ENCODE measurements at places on chromosomes 3 and 15. TPM values are rescaled to one million over a fixed set of nuclear protein-coding genes. Genes with fewer than 3 reads are reported as not detected.

DNA sequence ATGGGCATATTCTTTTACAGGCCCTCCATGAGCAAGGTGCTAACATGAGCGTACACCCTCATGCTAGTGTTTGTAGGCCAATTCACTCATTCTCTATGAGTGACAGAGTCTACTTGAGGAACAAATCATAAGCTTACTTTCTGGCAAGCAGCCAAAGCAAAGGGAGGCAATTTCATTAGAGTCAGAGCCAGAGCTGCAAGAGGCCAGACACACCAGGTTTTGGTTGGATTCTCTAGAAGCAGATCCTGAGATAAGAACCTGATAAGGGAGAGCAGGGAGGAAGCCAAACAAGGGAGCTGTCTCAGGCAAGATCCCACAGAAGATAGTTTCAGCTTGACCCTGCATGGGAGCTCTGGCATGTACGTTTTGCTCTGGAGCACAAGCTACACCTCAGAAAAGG lies 214.1 kb upstream of the CTNNB1 start:
- H3K27ac ChIP-seq: no peak overlapping the region
- H3K4me3 ChIP-seq: no peak overlapping the region
- no peak for ATAC-seq
- no peaks in the 10 kb centered on the region for H3K36me3 ChIP-seq
- H3K27me3 ChIP-seq: peaks cover 40% of the 10 kb centered on the region

DNA sequence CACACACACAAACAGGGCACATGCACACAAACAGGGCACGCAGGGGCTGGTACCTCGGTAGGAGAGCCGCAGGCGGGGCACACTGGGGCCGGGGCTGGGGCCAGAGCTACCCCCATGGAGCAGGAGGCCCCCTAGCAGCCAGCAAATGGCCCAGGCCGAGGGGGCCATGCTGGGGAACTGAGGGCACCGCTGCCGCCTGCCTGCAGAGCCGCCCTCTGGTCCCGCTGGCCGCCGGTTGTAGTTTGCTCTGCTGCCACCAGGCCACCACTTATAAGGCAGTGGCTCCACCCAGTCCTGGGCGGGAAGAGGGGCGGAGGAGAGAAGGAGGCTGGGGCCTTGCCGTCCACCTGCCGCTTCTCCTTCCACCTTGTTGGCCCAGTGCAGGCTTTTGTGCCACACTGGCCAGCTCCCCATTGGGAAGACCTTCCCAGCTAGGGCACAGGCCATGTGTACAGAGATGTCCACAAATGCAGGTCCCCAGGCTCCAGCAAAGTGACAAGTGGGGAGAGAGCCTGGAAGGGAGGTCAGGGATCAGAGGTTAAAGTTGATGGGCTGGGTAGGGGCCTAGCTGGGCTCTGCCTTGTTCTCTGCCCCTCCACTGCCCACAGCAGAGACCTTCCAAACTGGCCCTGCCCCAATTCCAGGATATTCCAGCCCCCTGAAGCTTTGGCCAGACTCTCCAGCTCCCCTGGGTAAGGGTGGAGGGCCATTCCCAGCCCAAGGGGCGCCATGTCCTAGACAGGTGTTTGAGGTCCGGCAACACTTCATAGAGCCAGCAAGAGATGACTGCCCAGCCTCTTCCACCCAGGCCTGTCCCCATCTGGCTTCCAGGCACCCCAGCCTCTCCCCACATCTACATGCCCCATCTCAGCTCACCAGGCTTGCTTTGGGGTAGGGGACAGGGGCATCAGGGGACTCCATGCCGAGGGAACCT lies at the start of gene SEMA3G:
Gene SEMA3G, minus strand, starts transcription at position 244 of the 934 bp plus-strand sequence. Its CDS starts 76 bp downstream, at position 168.
- H3K4me3 ChIP-seq: peak within 1 kb of the TSS; percentile 17
- peak; percentile 96 for ATAC-seq
- H3K4me1 ChIP-seq: peaks cover 5% of the 10 kb centered on the region
- H3K36me3 ChIP-seq: no peaks in the 10 kb centered on the region
- H3K27ac ChIP-seq: peak within 1 kb of the TSS; percentile 61

DNA sequence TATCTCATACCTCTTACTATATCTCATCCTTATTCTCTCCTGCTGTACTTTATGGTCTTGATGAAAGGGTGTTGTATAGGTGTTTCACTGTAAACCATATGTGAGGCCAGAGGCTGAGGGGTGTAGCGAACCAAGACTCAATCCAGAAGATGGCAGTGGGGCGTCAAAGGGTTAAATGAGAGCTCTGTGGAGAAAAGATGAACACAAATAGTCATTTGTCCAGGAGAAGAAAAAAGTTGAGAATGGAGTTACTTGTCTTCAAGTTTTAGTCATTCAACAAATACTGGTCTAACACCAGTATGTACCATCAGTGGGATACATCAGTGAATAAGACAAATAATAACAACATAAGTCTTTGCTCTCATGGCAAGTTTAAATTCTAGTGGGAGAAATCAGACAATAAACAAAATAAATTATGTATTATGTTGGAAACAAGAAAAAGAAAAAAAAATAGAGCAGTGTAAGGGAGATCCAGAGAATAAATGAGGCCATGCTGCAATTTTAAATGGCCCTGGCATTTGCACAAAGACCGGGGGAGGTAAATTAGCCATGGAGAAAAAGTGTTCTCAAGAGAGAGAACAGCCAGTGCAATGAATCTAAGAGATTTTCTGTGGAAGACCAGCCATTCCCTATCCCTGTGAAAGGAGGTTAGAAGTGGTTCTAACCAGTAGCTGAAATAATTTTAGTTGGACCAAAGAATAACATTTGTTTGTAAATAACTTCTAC lies 77.0 kb upstream of the UMPS start:
- no peak overlapping the region for H3K27ac ChIP-seq
- H3K4me3 ChIP-seq: no peak overlapping the region
- H3K36me3 ChIP-seq: peaks cover 12% of the 10 kb centered on the region
- peaks cover 8% of the 10 kb centered on the region for H3K4me1 ChIP-seq
- peaks cover 3% of the 10 kb centered on the region for H3K27me3 ChIP-seq

GRCh38 chr3:38084334-38085310 lies 45.6 kb downstream of the DLEC1 start:
- ATAC-seq: peak; percentile 65
- no peaks in the 10 kb centered on the region for H3K27me3 ChIP-seq
- H3K27ac ChIP-seq: peak overlapping the region; percentile 1
- no peaks in the 10 kb centered on the region for H3K36me3 ChIP-seq
- no peak overlapping the region for H3K4me3 ChIP-seq

DNA sequence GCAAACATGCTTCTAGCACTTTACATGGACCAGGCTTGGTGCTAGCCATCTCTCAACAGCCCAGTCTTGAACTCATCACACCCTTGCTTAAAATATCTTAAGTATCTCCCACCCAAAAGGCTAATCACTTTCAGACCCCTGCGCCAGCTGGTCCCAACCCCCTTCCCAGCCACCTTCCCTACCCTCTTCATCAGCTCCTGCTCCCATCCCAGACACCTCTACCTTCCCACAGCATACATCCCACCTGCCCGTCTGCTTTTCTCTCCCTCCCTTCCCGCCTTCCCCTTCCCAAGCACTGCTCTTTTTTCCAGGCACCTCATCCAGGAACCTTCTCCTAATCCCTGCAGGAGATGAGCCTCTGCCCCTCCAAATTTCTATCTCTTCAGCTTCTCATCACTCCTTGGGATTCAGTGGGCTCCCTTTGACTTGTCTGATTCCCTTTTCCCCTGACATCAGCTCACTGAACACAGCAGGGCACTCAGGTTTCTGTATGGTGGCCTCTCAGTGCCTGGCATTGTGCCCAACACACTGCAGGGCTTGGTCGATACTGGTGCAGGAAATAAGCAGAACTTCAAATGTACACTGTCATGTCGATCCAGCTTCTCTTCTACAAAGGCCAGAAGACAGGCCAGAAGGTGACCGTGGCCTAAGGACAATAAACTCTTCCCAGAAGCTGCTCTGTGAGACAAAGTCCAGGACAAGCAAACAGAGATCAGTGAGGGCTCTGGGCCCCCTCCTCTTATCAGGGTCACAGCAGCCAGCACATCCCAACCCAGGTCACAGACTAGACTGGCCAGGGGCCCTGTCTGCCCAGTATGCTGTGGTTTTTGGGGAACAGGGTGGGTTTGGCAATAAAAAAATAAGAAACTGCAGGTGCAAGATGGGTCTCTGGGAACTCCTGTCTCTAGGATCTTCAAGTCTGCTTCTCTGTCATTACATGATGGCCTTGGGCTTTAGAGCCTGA lies 2.2 kb upstream of the ITIH1 start:
- no peak overlapping the region for H3K4me3 ChIP-seq
- H3K27me3 ChIP-seq: peaks cover 3% of the 10 kb centered on the region
- H3K4me1 ChIP-seq: peaks cover 9% of the 10 kb centered on the region
- no peak for ATAC-seq

DNA sequence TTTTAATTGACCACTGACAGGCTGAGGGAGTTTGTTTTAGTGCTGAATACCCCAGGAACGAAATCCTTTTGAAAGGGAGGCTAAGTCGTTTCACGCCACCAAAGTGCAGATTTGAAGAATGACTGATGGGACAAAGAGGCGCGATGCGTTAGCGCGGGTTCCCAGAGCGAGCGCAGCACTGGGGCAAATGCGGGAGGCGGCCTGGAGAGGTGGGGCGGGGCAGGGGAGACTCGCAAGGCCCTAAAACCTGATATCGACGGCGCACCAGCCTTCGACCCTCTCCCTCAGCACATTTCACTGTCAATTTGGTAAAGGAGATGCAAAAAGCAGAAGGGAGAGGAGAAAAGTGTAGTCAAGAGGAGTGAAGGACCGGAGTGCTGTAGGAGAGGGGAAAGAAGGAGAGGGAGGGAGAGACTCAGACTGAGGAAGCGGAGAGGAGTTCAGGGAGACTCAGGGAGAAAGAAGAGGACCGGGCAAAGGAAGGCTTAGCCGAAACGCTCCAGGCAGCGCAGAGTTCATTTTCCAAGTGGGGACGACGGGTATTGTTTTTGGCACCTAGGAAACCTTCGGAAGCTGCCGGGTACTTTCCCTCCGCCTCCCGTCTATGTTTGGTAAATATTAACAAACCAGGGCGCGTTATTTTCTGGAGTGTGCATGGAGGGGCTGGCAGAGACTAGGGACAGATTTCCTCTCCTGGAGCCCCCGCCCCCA lies 3.8 kb upstream of the FOXB1 start:
- peaks cover 76% of the 10 kb centered on the region for H3K27me3 ChIP-seq
- peaks cover 19% of the 10 kb centered on the region for H3K4me1 ChIP-seq
- no peak for ATAC-seq
- peaks cover 33% of the 10 kb centered on the region for H3K36me3 ChIP-seq
- H3K27ac ChIP-seq: no peak overlapping the region

- no peaks in the 10 kb centered on the region for H3K36me3 ChIP-seq
- H3K4me3 ChIP-seq: peak overlapping the region; percentile 10
- peaks cover 6% of the 10 kb centered on the region for H3K4me1 ChIP-seq
Measured at GRCh38 chr3:105353485-105354161, 13.1 kb upstream of the ALCAM start.

DNA sequence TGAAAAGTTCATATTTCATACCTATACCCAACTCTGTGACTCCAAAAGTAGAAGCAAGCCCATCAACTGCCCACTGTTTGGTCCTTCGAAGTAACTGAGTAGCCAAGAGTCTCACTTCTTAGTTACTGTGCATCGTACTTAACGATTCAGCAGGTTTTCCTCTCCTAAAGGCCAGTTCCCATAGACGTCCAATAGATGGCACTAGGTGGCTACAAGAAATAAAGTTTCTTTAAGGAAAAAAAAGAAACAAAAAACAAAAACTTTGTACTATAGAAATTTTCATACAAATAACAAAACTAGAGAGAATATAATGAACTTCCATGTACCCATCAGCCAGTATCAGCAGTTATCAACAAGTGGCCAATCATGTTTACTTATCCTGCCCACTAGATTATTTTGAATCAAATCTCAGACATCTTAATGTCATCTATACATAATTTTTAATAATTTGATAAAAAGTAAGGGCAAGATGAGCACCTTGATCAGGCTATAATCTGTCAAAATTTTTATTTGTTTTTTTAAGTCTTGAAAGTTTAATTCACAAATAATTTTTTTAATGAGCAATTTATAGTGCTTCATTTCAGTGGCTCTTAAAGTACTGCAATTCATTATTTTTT lies 63.8 kb upstream of the ACP3 start:
- no peak for ATAC-seq
- no peak overlapping the region for H3K27ac ChIP-seq
- H3K4me3 ChIP-seq: no peak overlapping the region
- H3K36me3 ChIP-seq: no peaks in the 10 kb centered on the region

Gene A4GNT
- not detected for total RNA-seq

- no peak for ATAC-seq
- no peak overlapping the region for H3K27ac ChIP-seq
- no peak overlapping the region for H3K4me3 ChIP-seq
- H3K36me3 ChIP-seq: no peaks in the 10 kb centered on the region
- no peaks in the 10 kb centered on the region for H3K27me3 ChIP-seq
Measured at GRCh38 chr3:110344487-110344886, 727.1 kb upstream of the NECTIN3 start.

Gene RNF7
- 55.5 TPM for total RNA-seq

DNA sequence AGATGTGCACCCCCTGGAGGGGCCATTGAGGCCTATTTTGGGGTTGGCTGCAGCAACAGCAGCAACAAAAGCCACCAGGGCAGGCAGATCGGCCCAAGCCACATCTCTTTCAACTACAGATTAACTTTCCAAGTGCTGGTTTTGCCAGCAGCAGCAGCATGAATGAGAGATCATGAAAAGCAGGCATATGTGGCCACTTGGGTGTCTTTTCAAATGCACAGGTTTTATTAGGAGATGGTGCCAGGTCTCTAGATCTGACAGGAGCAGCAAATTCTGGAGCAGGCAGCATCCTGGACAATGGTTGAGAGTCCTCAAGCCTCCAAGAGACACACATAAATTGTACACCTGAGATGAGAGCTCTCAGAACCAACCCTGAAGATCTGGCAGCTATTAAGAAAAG lies 31.7 kb upstream of the CCDC66 start:
- H3K4me3 ChIP-seq: no peak overlapping the region
- no peak for ATAC-seq

DNA sequence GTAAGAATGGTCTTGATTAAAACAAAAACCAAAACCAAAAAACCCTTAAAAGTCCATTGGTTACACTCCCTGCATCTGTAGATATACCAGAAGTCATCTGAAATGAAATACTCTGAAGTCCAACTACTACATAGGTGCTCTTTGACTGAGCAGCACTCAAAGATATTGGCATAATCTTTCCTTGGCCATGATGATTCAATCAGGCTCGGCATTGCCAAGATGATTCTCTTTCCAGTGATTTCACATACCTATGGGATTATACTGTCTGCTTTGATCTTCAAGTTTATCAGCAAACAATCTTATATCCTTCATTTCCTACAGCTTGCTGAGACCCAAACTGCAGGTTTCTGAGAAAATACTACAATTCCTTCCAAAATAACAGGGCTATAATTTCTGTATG lies 35.9 kb upstream of the DIPK2A start:
- no peak overlapping the region for H3K4me3 ChIP-seq
- no peak for ATAC-seq
- peaks cover 14% of the 10 kb centered on the region for H3K27me3 ChIP-seq
- no peaks in the 10 kb centered on the region for H3K36me3 ChIP-seq
- H3K27ac ChIP-seq: no peak overlapping the region

Gene ARL6IP5
- total RNA-seq: 109 TPM

DNA sequence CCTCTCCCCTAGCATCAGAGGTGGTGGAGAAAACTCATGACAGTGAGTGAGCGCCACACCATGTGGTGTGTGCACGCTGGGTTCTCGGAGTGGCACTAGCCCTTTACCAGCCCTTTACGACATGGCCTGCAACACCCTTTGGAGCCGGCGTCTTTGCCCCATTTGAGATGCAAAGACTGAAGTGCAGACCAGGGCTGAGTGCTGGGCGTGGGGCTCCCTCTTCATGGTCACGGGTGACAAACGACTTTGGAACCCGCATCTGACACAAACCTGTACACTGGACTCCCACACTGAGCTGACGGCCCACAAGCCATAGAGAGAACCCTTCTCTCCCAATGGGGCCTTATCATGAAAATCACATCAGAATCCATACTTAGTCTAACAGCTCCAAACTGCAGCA lies 76.8 kb upstream of the ALDH1L1 start:
- H3K27ac ChIP-seq: no peak overlapping the region
- ATAC-seq: no peak
- H3K4me1 ChIP-seq: no peaks in the 10 kb centered on the region

All from activated T-helper 17 cell treated with anti-CD3 and anti-CD28 coated beads, Interleukin-2, amount 50 U/mL, for 72 hours (primary cell).